ENCODE measurements at places on chromosomes 12 and 14.

DNA sequence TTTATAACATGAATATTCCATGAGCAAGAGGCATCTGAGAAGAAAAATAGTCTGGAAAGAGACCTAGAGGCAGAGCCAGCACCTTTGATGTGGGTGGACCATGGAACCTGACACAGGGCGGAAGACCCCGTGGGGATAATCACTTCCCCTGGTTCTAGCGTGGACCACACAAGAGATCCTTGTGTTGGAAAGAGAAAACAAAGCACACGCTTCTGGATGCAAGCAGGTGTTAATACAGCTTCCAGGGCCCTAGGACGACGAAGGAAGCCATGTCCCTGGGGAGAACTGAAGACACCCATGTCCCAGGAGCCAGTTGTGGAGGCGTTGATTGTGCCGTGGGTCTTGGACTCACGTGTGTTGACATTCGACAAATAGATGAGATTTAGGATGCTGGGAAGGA, 102.9 kb downstream of the ADGRD1 start:
- no peak for DNase-seq

- no peak for DNase-seq
These were observed 87.4 kb upstream of the PTPRR start for GRCh38 chr12:71007781-71008404.

DNA sequence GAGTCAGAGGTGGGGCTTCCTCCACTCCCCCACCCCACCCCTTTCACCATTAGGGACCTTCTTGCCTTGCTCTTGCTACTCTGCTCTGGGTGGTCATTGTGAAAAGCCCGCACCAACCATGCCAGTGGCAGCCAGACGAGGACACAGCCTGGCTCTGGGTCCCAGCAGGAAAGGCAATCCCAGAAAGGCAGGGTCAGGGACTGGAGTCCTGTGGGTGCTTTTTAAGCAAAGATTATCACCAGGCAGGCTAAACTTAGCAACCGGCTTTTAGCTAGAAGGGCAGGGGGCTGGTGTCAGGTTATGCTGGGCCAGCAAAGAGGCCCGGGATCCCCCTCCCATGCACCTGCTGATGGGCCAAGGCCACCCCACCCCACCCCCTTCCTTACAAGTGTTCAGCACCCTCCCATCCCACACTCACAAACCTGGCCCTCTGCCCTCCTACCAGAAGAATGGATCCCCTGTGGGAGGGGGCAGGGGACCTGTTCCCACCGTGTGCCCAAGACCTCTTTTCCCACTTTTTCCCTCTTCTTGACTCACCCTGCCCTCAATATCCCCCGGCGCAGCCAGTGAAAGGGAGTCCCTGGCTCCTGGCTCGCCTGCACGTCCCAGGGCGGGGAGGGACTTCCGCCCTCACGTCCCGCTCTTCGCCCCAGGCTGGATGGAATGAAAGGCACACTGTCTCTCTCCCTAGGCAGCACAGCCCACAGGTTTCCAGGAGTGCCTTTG, 1.2 kb upstream of the GAPDH start:
- DNase-seq: no peak

- no peak for DNase-seq
These were observed 69.5 kb downstream of the CRADD start for GRCh38 chr12:93746572-93747168.

- DNase-seq: no peak
These were observed 122.7 kb downstream of the SSPN start for GRCh38 chr12:26317942-26318575.

DNA sequence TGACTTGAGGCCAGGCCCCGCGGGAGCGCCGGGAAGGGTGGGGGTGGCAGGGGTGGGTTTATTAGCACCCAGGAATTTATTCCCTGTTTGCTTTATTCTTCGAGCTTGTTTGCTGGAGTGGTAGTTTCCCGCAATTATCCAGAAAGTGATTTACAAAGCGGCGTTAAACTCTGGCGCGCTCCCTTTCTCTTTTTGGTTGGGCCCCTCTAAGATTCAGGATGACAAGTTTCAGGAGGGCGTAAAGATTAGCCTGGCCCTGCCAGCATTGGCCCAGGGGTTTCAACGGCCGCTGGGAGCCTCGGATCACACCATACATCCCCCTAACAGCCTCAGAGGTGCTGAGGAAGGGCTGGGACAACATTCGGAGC, 444 bp upstream of the NKX2-8 start:
- no peak for DNase-seq

DNA sequence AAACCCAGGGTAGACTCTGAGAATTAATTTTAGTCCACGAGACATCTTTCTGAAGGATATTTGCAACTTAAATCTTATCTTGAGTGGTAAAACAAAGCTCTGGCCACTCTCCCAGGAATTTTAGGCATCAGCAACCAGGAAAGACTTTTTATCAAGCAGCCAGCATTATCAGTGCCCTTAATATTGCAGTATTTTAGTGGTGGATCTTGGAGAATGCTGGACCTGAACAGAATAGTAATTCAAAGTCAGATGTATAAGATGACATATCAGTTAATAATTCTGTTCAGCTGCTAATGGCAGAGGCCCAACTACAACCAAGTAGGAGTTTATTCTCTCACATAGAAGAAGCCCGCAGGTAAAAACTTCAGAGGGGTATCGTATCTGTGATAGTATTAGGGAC, 59.0 kb upstream of the CRY1 start:
- DNase-seq: no peak

- no peak for DNase-seq
These were observed 65.5 kb downstream of the KSR2 start for GRCh38 chr12:117903110-117903840.

DNA sequence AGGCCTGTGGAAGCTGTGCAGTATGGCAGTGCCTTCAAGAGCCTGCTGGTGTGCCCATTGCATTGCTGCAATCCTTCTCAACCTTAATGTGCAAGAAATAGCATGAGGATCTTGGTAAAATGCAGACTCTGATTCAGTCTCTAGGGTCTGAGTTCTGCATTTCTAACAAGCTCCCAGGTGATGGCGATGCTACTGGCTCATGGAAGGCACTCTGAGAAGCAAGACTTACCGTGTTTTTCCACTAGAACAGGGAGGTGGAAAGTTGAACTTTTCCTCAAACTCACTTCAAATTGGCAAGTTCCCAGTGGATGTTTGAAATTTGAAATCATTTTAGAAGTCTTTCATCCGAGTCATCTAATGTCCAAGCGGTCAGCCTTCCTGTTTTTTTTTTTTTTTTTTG, 55.5 kb downstream of the MYRFL start:
- no peak for DNase-seq

GRCh38 chr12:110762891-110763290, 20.2 kb upstream of the PPP1CC start:
- no peak for DNase-seq

DNA sequence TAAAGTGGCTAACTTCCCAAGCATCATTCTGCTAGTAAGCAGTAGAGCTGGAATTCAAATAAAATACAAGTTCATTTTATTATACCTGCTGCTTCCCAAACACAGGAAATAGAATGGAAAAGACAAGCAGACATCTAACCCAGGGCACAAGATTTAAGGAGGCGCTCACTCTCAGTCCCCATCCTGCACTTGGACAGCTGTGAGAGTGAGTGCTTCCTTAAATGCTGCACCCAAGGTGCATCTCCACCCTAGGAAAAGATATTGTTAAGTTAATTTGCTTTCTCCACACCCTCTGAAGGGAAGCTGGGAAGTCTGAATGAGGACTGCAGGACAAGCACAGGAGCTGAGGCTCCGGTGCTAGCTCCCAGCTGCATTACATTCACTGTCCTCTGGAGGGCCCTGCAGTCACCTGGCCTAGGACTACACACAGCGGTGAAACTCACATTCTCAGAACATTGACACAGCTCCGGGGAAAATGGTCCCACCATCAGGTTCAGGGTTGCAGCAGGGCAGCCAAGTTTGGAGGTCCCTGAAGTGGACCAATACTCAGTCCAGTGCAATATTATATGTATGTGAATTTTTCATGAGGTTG, 14.2 kb downstream of the HEBP1 start:
- no peak for DNase-seq

GRCh38 chr12:55745361-55746173, 2.6 kb downstream of the GDF11 start:
- DNase-seq: no peak

GRCh38 chr12:124040291-124040690, 67.3 kb downstream of the ZNF664 start:
- no peak for DNase-seq

- DNase-seq: no peak
These were observed 39.7 kb upstream of the FAM222A start for GRCh38 chr12:109673884-109674283.

GRCh38 chr14:103296007-103296406, 38.0 kb upstream of the EIF5 start:
- no peak for DNase-seq

GRCh38 chr12:100414739-100415138, 57.9 kb downstream of the SLC17A8 start:
- no peak for DNase-seq

DNA sequence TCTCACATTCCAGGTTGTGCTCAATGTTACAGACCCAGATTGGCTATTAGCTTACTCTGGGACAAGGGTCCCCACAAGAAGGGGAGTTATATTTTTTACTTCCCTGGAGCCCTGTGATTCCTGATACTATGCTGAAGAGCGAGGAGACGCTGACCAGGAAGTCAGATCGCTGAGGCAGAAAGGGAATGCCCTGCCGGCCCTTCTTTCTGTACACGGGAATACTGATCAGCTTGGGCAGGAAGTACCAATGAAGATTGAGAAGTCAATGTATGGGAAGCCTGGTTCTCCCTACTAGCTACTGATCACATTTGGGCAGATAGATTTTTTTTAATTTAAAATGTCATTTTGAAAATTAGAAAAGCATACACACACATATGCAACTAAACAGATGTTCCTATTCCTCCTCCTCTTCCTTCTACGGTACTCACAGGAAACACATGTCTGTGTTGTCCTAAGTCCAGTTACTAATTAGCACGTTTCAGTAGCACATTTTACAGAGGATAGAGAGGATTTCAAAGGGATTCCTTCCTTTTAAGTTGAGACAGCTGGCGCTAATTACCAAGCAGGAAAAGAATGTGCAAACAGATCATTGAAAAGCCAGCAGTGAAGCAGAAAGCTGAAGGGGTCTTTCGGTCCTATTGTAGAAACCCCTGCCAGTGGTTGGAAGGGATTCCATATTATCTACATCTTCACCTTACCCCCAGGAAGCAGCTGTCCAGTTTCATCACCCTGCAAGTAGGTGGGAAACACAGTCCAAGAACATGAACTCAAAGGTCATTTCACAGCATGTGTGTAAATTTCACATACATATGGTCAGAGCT, 292.4 kb downstream of the DUSP6 start:
- no peak for DNase-seq

DNA sequence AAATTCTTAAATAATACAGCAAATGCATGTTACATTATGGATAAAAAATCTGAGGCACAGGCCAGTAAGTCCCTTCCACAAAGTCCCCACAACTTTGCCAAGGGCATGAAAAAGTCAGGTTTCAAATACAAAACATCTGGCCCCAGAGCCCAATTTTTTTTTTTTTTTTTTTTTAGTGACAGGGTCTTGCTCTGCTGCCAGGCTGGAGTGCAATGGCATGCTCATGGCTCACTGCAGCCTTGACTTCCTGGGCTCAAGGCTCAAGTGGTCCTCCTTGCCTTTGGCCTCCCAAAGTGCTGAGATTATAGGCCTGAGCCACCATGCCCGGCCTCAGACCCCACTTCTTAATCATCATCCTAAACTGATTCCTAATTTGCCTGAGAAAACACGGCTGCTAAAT, 3.1 kb upstream of the TTC8 start:
- DNase-seq: no peak

DNA sequence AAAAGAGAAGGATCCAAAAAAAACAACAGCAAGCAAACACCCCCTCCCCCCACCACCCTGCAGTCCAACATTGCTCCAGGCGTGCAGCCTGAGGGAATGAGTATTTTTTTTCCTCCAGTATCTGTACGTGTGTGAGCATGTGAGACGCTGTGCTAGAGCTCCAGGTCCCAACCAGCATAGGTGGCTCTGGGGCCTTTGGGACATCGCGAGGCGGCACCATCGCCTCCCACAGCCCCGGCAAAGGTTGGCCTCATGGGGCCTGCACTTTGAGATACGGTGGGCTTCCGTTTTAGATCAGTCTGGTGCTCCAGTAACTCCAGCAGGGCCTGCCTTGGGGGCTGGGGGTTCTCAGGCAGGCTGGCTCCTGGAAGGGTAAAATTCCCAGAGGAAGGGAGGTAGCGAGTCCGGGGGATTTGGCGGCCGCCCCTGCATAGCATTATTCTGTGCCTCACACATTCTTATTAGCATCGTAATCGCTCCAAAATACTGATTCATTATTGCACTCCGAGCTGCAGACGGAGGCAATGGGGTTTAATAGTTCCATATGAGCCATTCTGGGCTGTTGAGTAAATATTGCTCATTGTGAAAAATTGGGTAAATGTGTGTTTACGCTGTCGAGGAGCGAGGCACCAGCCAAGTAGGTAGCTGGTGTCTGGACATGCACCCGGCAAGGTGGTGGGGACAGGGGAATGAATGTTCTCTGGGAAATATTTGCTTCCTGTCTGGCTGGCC, 143.1 kb upstream of the MYL2 start:
- DNase-seq: no peak

DNA sequence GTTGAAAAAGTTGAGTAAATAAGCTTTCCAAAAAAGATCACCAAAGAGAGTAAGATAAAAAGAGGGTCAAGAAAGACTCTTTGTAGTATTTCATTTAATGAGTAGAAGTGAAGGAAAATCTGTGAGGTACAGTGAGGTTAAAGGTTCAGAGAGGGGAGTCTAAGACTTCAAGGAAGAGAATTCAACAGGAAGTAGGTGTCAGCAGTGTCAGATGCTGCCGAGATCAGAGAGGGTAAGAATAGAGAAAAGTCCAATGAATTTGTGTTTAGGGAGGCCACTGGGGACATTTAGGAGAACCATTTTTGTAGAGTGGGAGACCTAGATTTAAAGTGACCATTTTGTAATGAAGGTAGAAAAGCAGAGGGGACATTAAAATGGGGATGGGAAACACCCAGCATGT, 71.6 kb upstream of the KRAS start:
- no peak for DNase-seq

DNA sequence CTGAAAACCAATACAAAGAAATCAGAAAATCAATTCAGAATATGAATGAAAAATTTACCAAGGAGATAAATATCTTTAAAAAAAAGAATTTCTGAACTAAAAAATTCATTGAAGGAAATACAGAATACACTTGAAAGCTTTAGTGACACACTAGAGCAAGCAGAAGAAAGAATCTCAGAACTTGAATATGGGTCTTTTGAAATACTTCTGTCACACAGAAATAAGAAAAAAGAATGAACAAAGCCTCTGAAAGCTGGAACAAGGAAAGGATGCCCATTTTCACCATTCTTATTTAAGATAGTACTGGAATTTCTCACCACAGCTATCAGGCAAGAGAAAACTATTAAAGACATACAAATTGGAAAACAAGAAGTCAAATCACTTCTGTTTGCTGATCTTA, 103.1 kb upstream of the NEDD1 start:
- DNase-seq: no peak

DNA sequence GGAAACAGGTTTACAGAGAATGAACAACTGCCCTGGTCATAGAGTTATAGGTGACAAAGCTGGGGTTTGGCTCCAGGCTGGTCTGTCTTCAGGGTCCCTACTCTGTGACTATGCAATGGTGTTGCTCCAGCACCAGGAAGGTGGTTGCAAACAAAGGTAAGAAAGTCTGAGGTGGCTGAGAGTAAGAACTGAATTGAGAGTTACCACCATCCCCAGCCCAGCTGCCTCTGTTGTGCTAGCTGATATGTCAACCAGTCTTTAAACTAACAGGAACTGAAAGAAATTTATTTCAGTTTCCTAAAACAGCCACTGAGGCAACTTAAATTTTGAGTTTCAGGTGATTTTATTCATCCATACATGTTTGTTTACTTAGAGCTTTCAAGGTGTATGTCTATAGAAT, 111.0 kb upstream of the LRIG3 start:
- no peak for DNase-seq
